Peyer's patch (tissue), 4 donors: ENCODE measurements at places on chromosomes 16 and 17. TPM values are rescaled to one million over a fixed set of nuclear protein-coding genes. Genes with fewer than 3 reads are reported as not detected.

Gene ACE
- 1,212 TPM for total RNA-seq

Gene TLCD3B
- total RNA-seq: not detected

Gene ACLY
- total RNA-seq: 84.2 TPM

Gene CACNA1H
- 4.0 TPM for total RNA-seq

Gene TPPP3
- total RNA-seq: 33.3 TPM

Gene ARHGAP27
- 385 TPM for total RNA-seq

Gene HSD3B7
- total RNA-seq: 57.9 TPM

Gene P2RX1
- 27.2 TPM for total RNA-seq

Gene KRT222
- 1.6 TPM for total RNA-seq

Gene SLX1B
- total RNA-seq: 95.5 TPM

Gene HBQ1
- not detected for total RNA-seq

Gene VASN
- total RNA-seq: 5.2 TPM

Gene ZNF385C
- 1.3 TPM for total RNA-seq

Gene SGCA
- total RNA-seq: 3.5 TPM

Gene GAS2L2
- not detected for total RNA-seq

Gene TBC1D3G
- total RNA-seq: not detected

Gene SLC13A2
- total RNA-seq: 11.6 TPM

Gene GAN
- 15.2 TPM for total RNA-seq

Gene METTL23
- total RNA-seq: 31.4 TPM

Gene TM4SF5
- 171 TPM for total RNA-seq

Gene CDK3
- 11.7 TPM for total RNA-seq

Gene DNAI2
- total RNA-seq: not detected

Gene GSG1L
- not detected for total RNA-seq

Gene MYADML2
- total RNA-seq: 0.76 TPM

Gene CNGB1
- total RNA-seq: not detected

Gene AGRP
- not detected for total RNA-seq

Gene CCDC200
- total RNA-seq: not detected

Gene TRPV2
- 10.6 TPM for total RNA-seq

Gene TEKT5
- not detected for total RNA-seq

Gene SLFN12
- total RNA-seq: 9.4 TPM

Gene CRHR1
- total RNA-seq: not detected

Gene PRSS33
- total RNA-seq: not detected

Gene NUPR1
- total RNA-seq: 1.6 TPM

Gene NPIPA5
- 15.0 TPM for total RNA-seq

Gene MINK1
- 111 TPM for total RNA-seq

Gene SMIM36
- not detected for total RNA-seq

Gene SREBF1
- 195 TPM for total RNA-seq

Gene XAF1
- 37.4 TPM for total RNA-seq

Gene TMEM100
- total RNA-seq: 4.6 TPM

Gene CDYL2
- 8.7 TPM for total RNA-seq

Gene CASKIN1
- total RNA-seq: not detected

Gene SULT1A1
- 311 TPM for total RNA-seq

Gene HES7
- total RNA-seq: not detected
